AG20443 (cell line): ENCODE measurements at places on chromosomes 6 and 20.
A peak's percentile ranks its signal among the peaks of the same experiment; 100 is the strongest.

- DNase-seq: peak; percentile 66
Measured at GRCh38 chr6:24831771-24832716, 33.3 kb upstream of the ARMH2 start.

DNA sequence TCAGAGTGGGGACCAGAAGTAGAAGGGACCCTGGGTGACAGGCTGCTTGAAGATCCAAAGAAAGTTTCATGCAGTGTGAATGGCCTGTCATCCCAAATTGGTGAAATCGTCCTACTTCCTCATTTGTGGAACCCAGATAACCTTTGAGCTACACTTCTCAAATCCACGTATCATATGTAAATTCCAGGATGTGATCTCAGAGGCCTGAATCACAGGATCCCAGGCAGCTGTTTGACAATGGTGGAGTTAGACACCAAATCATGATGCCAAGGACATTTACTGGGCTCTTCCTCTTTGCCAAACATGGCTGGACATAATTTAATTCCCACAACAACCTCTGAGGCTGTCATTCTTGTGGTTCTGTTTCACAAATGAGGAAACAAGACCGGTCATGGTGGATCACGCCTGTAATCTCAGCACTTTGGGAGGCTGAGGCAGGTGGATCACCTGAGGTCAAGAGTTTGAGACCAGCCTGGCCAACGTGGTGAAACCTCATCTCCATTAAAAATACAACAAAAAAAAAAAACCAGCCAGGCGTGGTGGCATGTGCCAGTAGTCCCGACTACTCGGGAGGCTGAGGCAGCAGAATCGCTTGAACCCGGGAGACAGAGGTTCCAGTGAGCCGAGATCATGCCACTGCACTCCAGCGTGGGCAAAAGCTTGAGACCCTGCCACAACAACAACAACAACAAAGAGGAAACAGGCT, 39.9 kb upstream of the TTPAL start:
- no peak for DNase-seq

GRCh38 chr20:5070081-5070480, 49.7 kb downstream of the PCNA start:
- no peak for DNase-seq

GRCh38 chr20:57499676-57500075, 25.3 kb downstream of the CTCFL start:
- DNase-seq: no peak
